ENCODE measurements at places on chromosomes 12 and 14.

- DNase-seq = no peak
Observed at GRCh38 chr14:101781240-101782061, 19.9 kb downstream of the PPP2R5C start.

GRCh38 chr14:73770977-73771847, 57.0 kb upstream of the PNMA1 start:
- DNase-seq = no peak

DNA sequence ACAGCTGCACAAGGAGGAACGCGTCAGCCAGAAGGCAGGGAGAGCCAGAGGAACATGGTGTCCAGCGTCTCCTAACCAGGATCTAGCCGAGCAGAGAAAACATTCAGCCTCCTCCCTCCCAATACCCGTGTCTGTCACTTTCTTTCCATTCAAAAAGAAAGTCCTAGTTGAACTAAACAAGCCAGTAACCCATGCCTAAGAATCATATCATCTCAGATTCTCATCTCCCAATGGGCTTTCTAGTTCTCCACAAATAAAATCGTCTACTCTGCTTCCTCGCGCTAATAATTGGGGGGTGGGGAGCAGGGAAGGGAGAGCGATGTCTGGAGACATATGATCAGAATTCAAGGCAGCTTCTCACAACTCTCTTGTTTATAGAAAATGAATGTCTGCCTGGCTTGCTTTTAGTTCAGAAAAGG, 7.4 kb downstream of the NKX2-1 start:
- DNase-seq = no peak

- DNase-seq = no peak
Observed at GRCh38 chr14:93044121-93044520, 71.6 kb downstream of the ITPK1 start.

GRCh38 chr14:91674911-91675310, 57.0 kb downstream of the CATSPERB start:
- no peak for DNase-seq

DNA sequence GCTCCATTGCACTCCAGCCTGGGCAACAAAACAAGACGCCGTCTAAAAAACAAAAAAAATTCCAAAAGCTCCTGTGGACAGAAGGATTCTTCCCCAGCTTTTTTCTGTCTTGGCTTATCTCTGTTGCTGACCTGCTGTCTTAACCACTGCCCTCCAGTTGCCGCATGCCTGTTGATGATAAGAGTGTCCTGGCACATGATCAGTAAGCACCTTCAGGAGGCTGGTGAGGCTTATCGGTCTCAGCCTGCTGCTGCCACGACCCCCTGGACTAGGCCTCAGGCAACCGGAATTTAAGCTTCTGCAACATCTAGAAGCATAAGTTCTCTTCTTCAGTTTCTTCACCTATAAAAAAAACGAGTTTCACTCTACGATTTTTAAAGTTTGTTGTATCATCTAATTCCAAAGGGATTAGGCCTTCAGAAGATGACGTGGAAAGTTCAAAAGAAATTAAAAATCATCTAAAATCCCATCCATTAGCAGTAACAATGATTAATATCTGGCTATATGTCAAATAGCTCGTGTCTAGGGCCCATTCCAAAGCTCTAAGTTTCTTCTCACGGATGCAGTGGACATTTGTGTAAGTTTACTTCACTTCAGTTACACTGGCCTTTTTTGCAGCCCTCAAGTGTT, 46.4 kb downstream of the RESF1 start:
- DNase-seq = no peak

DNA sequence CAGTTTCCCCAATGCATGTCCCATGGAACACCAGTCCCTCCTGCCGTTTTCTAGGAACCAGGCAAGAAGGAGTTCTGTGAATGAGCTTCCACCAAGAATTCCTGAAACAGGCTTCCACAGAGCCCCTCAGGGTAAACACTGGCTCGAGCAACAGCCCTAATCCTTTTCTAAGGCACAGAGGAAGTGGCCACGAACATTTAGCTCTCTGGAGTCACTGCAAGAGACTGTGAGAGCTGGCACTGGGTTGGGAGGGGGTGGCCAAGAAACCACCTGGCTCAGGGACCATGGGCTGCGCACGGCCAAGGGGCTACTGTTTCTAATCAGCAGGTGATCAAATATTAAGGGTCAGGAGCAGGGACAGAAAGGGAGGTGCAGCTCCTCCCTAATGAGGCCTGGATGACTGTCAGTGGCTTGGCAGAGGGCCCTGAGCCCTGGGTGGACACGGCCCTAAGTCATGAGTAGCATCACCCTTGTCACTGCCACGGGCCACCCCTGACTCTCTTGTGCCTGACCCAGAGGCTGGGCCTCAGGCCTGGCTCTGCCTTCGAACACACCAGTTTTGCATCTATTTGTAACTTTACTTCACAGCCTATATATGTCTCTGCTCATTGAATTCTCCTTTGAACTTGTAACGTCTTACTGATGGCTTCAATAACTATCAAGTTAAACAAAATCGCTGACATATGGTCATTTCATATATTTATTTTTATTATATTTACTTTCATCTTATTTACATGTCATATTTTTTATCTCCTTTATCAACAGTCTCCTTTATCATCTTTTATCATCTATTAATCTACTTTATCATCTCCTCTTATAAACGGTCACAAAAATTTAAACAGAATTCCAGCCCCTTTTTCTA, 154.0 kb downstream of the DICER1 start:
- DNase-seq = no peak

GRCh38 chr14:86311151-86311550, 781.2 kb downstream of the FLRT2 start:
- no peak for DNase-seq

All from T follicular helper cell (primary cell).